ENCODE measurements at places on chromosomes 2 and 18. TPM values are rescaled to one million over a fixed set of nuclear protein-coding genes. Genes with fewer than 3 reads are reported as not detected.
A peak's percentile ranks its signal among the peaks of the same experiment; 100 is the strongest.

- peak; percentile 94 for DNase-seq
Observed at GRCh38 chr2:9091811-9092210, 88.3 kb upstream of the MBOAT2 start.

The IDH1 gene
- 181 TPM for total RNA-seq

DNA sequence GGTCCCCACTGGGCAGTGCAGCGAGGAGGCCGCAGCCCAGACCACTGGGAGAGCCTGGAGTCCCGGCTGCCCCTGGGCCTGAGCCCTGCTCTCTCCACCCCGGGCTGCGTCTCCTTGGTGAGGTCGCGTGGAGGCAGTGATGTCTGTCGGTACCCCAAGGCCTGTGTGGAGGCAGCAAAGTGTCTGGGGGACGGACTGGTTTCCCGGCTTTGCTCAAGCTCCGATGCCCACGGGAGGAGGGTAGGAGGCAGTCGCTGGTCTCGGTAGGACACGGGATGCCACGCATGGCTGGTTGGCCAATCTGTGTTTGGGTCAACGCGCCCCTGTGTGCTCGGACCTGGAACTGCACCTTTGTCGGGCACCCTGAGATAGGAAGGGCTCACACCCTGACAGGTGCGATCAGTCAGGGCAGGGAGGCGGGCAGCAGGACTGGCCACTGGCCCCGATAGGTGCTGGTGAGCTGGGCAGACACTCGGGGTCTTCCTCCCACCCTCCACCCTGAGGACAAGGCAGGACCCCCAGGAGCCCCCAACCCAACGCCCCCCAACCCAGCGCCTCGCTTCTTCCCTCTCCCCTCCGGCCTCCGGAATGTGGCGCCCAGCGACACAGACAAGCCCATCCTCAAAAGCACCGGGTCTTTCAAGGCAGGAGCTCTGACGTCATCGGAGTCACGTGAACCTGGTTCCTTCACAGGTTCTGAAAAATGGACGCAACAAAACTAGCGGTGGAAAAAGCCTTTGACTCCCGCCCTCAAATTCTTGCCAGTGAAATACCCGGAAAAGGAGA, 288.6 kb downstream of the NDUFA10 start:
- DNase-seq, result peak; percentile 38

- DNase-seq, result peak; percentile 19
Observed at GRCh38 chr2:120465701-120465988, 119.7 kb downstream of the INHBB start.

DNA sequence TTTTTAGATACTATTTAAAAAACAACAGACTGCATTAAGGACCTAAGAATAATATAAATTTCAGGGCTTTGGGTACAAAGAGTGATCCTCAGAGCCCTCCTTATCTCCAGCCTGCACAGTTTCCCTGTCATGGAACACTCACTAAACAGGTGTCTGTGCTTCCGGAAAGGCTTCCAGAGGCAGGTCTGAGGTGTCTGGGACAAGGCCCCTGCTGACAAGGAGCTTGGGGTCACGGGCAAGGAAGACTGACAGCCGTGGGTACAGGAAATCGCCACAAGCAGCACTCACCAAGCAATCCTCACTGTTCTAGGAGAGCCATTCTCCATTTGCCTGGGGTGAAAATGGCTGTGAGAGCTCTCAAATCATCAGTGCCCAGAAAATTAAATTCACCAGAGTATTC, 220.3 kb upstream of the PXDN start:
- DNase-seq, result no peak

DNA sequence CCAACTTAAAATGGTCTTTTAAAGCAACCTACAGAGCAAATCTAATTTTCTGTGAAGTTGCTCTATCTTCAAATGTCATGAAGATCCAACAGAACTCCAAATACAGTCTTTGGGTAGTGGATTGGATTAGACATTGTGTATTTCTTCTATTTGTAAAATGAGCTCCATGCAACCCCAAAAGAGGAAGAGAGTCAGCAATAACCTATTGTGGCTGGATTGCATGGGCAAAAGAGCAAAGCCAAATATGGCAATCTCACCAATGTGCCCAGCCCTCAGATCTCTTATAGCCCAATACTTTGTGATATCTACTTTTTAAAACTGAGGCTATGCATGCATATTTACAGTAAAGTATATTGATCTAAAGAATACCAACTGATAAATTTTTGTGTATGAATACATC, 146.3 kb downstream of the TXNL1 start:
- DNase-seq, result no peak

The AFF3 gene
- total RNA-seq, result 4.3 TPM

The CXCR1 gene
- not detected for total RNA-seq

The NTSR2 gene
- total RNA-seq, result not detected

GRCh38 chr2:112547333-112547732, 5.1 kb downstream of the POLR1B start:
- DNase-seq, result no peak

DNA sequence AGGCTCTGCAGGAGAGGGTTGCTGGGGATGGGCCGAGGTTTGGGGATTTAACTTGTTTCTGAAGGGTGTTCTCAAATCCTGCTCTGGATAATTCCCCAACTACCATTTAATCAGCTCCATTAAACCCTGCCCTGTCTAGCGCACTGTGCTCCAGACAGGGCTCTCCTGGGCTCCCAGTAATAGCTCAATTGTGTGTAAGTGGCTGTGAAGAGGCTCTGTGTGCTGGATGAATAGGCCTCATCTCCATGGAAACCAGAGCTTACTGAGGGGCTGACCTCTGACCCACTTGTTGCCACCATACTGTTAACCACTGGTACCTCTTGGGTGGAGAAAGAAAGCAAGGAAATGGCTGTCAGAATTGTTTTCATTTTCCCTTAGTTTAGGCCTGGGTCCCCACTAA, 92.9 kb downstream of the TGOLN2 start:
- no peak for DNase-seq

The HOXD11 gene
- total RNA-seq, result not detected

The DSG2 gene
- total RNA-seq, result 21.2 TPM

GRCh38 chr2:133434959-133435668, 133.1 kb downstream of the NCKAP5 start:
- peak; percentile 62 for DNase-seq

The CDK15 gene
- total RNA-seq, result 5.3 TPM
